ENCODE measurements at places on chromosomes 12 and 14. TPM values are rescaled to one million over a fixed set of nuclear protein-coding genes. Genes with fewer than 3 reads are reported as not detected.
A peak's percentile ranks its signal among the peaks of the same experiment; 100 is the strongest.

- peak; percentile 88 for DNase-seq
- H3K27me3 ChIP-seq: no peaks in the 10 kb centered on the region
- H3K4me3 ChIP-seq: peak within 1 kb of the TSS; percentile 87
- H3K27ac ChIP-seq: peak within 1 kb of the TSS; percentile 89
- peaks cover 17% of the 10 kb centered on the region for H3K36me3 ChIP-seq
- peaks cover 41% of the 10 kb centered on the region for H3K4me1 ChIP-seq
These were observed at the start of gene UNC119B for GRCh38 chr12:120710031-120710804. Gene UNC119B (plus strand): TSS chr12:120710458. CDS start chr12:120710475, 17 bp downstream.

DNA sequence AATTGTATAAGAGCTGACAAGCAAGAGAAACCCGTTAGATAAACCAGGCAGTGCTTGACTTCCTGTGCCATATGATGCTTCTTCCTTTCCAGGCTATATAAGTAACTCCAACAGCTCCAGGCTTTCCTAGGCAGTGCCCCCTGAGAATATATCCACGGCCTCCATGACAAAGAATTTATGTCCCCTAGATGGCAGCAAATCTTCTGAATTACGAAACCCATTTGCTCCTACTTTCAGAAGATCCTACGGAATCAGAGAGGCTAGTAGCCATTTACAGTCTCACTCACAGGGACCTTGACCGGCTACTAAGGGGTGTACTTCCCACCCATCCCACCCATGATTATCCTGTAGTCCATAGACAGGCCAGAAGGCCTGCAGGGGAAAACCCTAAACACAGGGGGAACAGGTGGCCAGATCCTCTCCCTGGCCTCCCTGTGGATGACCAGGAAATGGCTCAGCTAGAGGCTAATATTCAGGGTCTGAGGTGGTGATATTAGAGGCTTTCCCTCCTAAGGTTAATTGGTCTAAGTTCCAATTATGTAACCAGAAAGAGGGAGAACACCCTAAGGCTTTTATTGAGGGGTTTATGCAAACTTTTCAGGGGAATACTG, 77.2 kb upstream of the DCD start:
- H3K4me3 ChIP-seq: no peak overlapping the region
- no peak overlapping the region for H3K27ac ChIP-seq
- no peaks in the 10 kb centered on the region for H3K4me1 ChIP-seq
- H3K27me3 ChIP-seq: no peaks in the 10 kb centered on the region
- DNase-seq: no peak

The SRRM4 gene
- 0.25 TPM for polyA plus RNA-seq

- H3K27me3 ChIP-seq: no peaks in the 10 kb centered on the region
- no peak overlapping the region for H3K27ac ChIP-seq
- no peak overlapping the region for H3K4me3 ChIP-seq
- peaks cover 50% of the 10 kb centered on the region for H3K4me1 ChIP-seq
- H3K36me3 ChIP-seq: peaks cover under 1% of the 10 kb centered on the region
These were observed 9.1 kb downstream of the NCOR2 start for GRCh38 chr12:124558313-124558712.

- no peak overlapping the region for H3K27ac ChIP-seq
- H3K36me3 ChIP-seq: no peaks in the 10 kb centered on the region
- no peaks in the 10 kb centered on the region for H3K27me3 ChIP-seq
These were observed 27.7 kb upstream of the MYL2 start for GRCh38 chr12:110948041-110948440.

DNA sequence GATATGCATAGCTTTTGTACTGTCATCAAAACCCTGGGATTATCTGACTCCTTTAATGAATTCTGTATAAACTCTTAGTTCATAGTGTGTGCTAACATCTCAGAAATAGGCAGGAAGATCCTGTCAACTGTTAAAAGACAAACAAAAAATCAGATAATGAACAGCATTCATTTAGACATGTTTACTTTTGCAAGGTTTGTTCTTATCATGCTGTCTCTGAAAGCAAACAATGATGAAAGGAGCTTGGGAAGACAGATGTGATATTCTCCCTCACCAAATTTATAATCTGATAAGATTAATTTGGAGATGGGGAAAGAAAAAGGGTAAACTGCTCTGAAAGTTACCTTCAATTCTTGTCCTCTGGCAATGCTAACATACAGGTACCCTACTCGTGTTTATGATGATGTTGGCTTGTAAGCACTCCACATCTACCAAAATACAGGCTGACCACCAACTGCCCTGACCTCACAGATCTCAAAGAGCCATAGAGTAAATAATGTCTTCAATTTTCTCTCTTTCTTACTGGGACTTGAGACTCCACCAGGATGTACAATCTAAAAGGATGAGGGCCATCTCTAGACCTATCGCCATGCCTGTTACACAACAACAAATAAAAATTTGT, 233.8 kb downstream of the SSPN start:
- no peak for DNase-seq
- H3K36me3 ChIP-seq: no peaks in the 10 kb centered on the region
- no peak overlapping the region for H3K4me3 ChIP-seq
- no peaks in the 10 kb centered on the region for H3K4me1 ChIP-seq
- no peaks in the 10 kb centered on the region for H3K27me3 ChIP-seq

DNA sequence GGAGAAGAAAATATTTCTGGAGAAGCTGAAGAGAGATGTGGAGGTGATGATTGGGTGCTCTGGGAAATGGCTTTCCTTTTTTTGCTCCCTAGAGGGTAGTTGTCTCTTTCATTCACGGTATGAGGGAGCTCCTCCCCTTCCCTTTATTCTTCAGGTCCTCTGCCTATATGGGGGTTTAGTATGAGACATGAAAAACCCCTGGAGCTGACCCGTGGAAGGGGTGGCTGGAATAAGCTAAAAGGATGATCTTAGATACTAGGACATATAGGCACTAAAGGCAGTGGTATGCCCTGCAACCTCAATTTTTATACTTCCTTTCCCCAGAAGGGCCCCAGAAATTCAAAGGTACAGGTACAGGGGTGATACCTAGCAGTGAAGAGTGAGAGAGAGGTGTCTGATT, 4.2 kb upstream of the DTX3 start:
- H3K27ac ChIP-seq: no peak overlapping the region
- no peak overlapping the region for H3K4me3 ChIP-seq
- no peaks in the 10 kb centered on the region for H3K27me3 ChIP-seq
- no peak for DNase-seq

The KRT72 gene
- not detected for polyA plus RNA-seq

DNA sequence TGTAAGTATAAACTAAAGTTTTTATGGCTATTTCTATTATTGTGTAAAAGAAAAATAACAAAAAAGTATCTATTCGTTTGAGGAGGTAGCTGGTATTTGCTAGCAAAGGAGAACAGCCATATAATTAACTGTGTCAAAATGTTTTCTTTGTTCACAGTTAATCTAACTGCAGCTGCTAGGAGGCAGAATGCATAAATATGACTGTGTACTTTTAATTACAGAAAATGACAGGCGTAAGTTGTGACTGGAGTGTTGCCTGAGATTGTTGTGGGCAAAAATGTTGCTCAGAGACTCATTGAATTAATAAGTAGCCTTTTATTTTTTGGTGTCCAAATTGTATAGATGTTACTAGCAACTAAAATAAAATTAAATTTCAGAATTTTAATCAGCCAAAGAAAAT, 33.5 kb downstream of the PTPRO start:
- H3K4me1 ChIP-seq: no peaks in the 10 kb centered on the region
- H3K27me3 ChIP-seq: no peaks in the 10 kb centered on the region
- DNase-seq: no peak
- no peak overlapping the region for H3K27ac ChIP-seq
- no peak overlapping the region for H3K4me3 ChIP-seq

- no peaks in the 10 kb centered on the region for H3K36me3 ChIP-seq
- H3K27ac ChIP-seq: peak overlapping the region; percentile 42
- no peak overlapping the region for H3K4me3 ChIP-seq
These were observed 203.7 kb upstream of the NUDT4 start for GRCh38 chr12:93174048-93174447.

DNA sequence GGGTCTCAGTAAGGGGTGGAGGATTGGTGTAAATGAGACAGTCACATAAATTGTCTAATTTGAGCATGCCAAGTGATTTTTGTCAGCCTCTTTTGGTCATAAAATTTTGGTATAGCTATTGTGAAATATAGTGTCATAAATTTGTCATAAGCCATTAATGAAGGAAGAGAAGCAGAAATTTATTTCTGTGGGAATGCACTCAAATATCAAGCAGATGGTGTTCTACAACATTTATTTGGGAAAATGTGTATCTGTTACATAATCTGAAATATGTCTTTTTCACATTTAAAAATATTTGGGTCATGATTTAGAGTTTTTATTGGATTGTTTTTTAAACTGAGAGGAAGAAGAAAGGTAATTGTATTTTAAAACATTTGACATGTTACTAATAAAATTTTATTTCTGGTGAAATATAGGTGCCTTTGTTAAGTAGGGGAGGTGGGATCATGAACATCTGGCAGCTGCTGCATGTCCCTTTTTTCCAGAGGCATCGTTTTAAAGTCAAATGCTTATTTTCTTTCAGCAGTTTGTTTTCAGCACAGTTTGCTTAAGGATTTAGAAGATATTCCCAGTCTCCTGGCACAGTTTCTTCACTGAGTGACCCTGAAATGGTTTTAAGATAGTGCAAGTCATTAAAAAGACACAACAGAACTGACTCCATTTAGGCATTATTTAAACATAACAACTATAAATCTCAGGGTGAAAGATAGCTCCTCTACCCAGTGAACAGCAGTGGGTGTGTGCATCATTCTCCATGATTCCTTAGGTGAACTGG, 371.7 kb downstream of the SNAPC1 start:
- DNase-seq: no peak
- H3K27me3 ChIP-seq: peaks cover 21% of the 10 kb centered on the region
- no peaks in the 10 kb centered on the region for H3K4me1 ChIP-seq
- H3K4me3 ChIP-seq: no peak overlapping the region
- no peaks in the 10 kb centered on the region for H3K36me3 ChIP-seq
- H3K27ac ChIP-seq: no peak overlapping the region

The ERP27 gene
- 1.5 TPM for polyA plus RNA-seq

The DCD gene
- not detected for polyA plus RNA-seq

DNA sequence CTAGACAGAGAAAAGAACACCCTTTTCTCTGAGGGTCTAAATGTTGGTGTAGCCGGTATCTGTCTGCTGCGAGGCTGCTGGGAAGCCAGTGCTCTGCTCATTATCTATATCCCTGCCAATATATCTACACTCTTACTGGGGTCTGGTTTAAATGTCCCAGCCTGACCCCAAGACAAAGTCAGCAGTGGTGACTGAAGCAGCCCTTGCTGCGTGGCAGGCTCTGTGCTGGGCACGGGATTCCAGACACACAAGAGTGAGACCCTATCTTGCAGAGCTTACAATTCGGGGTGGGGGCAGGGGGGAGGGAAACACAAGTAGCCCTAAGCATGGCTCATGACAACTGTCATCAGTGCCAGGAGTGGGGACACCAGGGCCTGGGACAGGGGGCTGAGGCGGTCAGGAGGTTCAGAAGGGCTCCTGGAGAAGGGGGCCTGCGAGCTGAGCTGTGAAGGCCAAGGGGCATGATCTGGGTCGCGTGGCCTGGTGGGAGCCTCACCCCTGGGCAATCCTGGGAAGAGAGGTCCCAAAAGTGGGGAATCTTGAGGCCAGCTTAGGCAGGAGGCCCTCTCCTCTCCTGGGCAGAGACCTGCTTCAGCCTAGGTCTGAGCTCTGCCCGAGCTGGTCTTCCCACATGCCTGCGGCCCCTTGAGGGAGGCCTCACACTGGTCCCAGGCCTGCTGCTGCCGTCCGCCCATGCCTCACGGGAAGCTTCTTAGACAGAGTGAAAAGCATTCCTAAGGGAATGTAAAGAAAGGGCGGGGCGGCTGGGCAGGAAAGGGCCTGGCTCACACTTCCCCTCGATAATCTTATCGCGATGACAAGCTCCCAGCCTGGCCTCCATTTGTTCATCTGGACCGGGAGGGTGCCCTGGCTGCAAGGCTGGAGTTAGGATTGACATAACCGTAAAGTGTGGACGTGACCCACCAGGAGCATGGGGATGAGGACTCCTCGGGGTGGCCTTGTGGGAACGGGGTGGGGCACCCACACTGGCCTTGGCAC, 7.3 kb upstream of the RCOR1 start:
- peak; percentile 91 for DNase-seq
- no peaks in the 10 kb centered on the region for H3K36me3 ChIP-seq
- H3K4me1 ChIP-seq: peaks cover 10% of the 10 kb centered on the region
- H3K27me3 ChIP-seq: no peaks in the 10 kb centered on the region
- H3K4me3 ChIP-seq: no peak overlapping the region

Data from stomach (tissue), 19 donors.